ENCODE measurements at places on chromosomes 12 and 14.

- DNase-seq = no peak
Observed at GRCh38 chr12:113005762-113006161, 27.4 kb downstream of the OAS2 start.

DNA sequence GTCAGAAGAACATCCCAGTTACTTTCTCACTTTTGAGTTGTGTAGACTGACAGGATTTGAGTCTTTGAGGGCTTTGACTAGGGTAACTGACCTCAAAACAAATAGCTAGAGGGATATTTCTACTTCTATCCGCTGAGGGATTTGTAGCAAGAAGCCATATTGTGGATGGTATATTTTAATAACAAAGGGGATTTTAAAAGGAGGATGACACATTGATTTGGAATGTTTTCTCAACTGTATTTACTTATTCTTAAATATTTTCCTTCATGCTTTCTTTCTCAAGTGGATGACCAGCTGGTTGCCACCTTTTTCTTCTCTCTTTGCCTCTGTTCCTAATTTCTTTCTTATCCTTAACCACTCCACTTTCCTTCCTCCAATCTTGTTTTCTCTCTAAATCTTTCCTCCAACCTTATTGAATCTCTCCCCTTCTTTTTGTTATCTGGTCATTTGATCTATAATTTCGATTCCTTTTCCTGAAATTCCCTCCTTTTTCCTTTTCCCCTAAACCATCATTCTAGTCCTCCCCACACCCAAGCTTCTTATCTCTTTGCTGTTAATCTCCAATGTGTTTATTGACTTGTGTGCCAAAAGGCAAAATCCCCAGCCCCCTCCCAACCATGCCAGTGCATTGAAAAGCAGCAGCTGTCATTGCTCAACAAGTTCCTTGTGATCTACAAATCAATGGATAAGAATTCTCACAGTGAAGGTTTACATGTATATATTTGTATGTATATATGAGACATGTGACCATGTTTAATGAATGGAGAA, 411.6 kb downstream of the RAD51B start:
- DNase-seq = no peak

GRCh38 chr14:38405851-38406635, 150.2 kb upstream of the CLEC14A start:
- no peak for DNase-seq

DNA sequence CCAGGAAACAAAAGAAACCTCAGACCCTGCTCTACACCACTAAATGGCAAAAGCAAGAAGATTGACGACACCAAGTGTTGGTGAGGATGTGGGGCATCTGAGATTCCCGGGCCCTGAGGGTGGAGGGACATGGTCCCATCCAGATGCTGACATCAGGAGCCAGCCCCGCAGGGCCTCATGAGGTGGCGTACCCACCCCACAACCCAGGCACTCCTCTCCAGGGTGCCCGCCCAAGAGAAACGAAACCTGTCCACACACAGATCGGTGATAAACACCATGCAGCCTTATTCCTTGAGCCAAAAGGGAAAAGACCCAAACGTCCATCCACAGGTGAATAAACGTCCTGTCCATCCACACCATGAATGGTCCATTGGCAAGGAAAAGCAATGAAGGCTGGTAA, 54.8 kb upstream of the C14orf180 start:
- no peak for DNase-seq

- DNase-seq = no peak
Observed at GRCh38 chr14:100815478-100816285, 10.2 kb upstream of the MEG3 start.

DNA sequence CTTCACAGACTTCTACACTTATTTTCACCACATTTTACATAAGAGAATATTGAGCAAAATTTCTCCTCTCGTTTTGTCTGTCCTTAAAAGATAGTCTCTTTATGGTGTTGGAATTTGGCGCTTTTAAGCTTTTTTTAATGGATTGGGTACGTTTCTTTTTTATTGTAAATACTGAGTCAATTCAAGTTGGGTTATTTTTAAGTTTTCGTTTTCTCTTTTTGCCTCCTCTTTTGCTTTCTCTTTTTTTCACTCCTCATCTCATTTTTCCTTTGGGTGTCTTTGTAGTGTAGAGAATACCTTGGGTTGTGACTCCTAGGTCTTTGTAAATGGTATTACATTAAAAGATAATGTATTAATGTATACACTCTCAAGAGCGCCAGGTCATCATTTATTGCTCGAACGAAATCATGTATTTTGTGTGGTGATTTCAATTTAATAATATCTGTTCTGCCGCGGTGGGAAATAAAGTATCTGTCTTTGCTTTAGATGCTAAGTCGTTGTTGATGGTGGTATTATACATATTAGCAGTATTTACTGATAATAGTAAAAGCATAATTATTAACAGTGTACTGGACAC, 845 bp downstream of the TMX1 start:
- DNase-seq = no peak

DNA sequence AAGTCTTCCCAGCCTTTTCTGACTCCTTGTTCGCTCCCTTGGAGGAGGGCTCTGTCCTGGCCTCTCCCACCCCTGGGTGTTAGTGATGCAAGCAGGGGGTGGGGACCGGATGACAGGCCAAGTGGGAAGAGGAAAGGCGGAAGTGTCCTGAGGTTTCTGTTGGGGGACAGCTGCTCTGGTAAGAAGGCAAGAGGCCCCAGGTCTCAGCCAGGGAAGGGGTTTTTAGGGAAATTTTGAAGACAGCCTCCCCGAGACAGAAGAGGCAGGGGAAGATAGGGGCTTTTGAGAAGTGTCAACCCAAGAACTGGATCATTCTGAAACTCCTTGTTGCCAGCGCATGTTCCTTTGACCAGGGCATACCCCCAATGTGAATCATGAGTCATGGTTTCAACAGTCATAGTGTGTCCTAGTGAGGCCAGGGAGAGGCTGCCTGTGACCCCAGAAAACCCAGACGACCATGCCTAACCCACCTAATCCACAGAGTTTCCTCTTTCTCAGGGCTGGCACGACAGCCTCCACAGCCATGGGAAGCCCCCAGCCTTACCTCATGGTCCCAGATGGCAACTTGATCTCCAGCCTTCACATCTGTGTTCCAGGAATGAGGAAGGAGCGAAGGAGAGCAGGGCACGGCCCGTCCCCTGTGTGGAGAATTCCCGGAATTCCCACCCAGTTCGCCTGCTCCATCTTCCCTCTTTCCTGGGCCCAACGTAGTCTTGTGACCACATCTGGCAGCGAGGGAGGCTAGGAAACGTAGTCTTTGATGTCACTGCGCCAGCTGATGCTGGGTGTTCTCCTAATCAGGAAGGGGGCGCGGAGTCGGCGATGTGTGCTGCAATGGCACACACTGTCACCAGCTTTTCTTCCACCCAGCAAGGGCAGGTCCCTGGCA, 4.9 kb upstream of the GPR132 start:
- DNase-seq = no peak

- no peak for DNase-seq
Observed at GRCh38 chr14:53952533-53952932, 4.1 kb downstream of the BMP4 start.

DNA sequence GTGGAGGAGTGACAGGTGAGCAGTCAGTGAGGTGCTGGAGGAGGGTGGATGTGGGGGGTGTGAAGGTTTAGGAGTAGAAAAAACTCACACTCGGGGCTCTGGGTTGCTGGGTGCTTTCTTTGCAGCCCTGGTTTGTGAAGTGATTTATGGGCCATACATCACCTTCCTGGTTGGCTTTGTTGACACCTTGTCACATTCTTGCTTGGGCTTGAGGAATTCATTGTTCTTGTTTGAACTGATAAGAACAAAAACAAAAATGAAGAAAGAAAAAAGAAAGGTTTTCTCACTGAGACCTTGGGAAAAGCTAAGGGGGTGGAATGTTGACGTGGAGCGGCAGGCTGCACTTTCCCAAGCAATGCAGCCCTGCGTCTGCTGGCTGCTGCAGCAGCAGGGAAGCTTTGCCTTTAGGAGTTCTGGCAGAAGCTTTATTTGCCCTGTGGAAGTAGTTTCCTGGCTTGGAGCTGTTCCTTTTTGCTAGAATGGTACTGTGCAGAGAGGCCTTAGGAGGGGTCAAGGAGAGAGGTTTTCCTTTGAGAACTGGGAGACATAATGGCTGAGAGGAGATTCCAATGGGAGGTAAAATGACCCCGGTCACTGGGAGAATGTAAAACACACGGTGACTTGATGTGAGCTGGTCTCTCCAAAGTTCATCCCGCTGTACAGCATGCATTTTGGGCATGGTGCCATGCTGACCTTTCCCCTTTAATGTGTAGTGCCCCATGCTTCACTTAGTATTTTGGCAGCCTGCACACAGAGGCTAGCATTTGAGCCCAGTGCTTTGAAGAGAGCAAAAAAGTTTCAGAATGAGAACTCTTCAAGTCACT, 52.8 kb downstream of the HMGA2 start:
- DNase-seq = no peak

- DNase-seq = no peak
Observed at GRCh38 chr12:26196421-26196716, 996 bp downstream of the SSPN start.
